Omental fat pad (tissue), 4 donors: ENCODE measurements at places on chromosomes 2 and 18.

DNA sequence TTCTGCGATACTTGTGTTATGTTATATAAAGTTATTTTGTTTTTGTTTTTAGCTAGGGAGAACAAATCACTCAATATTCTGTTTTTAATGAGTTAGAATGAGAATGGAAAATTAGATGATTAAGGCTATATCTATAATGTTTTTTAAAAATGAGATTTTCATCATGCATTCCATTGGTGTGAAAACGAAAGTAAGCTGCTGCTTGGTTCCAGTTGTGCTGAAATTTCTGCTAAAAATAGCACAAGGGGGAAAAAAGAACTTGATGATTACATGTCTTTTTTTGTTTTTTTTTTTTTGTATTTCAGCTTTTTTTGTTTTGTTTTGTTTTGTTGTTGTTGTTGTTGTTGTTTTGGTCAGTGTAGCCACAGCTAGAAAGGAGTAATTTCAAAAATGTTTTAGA, 242.6 kb upstream of the KCNJ3 start:
- DNase-seq = no peak

DNA sequence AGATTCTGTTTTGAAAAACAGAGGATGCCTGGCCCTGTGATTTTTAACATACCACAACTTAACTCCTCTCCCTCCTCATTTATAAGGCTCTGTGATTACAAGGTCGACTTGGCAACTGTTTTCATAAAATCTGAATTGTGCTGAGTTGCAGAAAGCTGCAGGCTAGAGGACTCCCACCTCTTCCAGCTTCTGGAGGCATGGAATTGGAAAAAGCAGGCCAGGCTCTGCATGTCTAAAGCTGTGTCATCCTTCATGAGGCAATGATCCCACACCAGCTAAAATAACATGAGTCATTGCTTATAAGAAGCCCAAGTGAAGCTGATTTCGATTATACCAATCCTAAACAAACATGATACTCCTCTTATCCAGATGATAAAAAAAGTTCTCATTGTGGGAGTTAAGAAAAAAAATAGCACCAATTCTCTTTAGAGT, 11.7 kb downstream of the ARHGAP28 start:
- no peak for DNase-seq

GRCh38 chr2:32064021-32064601, 755 bp downstream of the SPAST start:
- no peak for DNase-seq

DNA sequence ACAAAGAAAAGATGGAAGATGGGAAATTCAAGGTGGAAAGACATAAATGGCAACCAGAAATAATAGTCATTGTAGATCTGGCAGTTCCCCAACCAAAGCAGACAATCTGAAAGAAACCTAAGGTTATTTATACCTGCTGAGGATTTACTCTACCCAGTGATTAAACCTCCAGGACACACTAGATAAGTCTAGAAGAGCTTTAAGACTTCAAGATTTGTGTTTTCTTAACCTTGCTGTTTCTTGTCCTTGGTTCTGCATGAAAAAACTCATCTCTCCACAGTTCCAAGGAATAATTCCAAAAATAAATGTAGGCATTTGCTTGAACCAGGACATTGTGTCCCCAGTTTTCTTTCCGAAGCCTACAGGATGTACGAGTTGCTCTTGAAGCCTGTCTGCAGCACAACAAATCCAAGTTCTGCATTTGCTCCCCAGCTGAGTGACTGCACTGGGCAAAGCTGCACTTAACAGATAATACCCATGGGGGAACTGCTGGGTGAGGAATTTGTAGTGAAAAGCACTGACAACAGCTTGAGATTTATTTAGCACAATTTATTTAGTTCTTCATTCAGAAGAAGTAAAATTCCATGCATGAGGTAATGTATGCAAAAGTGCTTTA, 19.8 kb downstream of the DTNA start:
- no peak for DNase-seq

DNA sequence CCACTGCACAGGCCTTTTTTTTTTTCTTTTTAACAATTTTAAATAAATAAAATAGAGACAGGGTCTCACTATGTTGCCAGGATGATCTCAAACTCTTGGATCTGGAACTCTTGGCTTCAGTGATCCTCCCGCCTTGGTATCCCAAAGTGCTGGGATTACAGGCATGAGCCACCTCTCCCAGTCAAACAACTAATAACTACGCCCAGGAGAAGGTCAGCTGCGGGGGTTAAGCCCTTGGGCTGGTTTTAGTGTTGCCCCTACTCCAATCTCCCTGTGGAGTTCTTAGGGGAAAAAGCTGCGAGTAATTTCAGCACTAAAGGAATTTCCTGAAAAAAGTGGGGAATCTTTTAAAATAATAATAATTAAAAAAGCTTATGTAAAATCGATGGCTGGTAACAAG, 96.4 kb upstream of the XPO1 start:
- DNase-seq = no peak

DNA sequence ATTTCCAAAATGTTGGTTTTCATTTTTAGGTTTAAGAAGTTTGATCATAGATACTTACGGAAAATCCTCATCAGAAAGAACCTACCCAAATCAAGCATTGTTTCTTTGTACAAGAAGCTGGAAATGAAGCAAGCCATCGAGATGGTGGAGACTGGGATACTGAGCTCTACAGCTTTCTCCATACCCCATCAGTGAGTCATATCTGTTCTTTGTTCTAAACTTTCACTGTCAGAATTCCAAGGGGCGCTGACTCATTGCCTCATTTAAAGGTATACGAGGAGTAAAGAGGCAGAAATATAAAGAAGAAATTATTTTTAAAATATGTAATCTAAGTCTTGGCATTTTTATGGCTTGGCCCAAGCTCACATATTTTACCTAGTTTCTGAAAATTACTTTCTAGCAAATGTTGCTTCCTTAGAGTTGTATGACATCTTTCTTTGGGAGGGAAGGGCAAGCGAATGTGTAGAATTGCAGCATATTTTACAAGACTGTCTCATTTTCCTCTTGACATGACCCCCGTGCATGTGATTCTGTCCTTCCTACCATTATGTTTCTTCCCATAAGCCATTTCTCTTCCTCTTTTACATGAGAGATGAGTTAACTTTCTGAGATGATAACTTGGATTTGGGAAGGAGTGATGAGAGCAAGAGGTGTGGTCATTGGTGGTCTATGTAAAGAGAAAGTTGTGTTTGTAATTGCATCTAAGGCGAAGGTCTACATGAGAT, 41.2 kb downstream of the SLC9A4 start:
- peak; percentile 27 for DNase-seq

- DNase-seq = no peak
Measured at GRCh38 chr2:43307973-43308372, 81.6 kb upstream of the ZFP36L2 start.

DNA sequence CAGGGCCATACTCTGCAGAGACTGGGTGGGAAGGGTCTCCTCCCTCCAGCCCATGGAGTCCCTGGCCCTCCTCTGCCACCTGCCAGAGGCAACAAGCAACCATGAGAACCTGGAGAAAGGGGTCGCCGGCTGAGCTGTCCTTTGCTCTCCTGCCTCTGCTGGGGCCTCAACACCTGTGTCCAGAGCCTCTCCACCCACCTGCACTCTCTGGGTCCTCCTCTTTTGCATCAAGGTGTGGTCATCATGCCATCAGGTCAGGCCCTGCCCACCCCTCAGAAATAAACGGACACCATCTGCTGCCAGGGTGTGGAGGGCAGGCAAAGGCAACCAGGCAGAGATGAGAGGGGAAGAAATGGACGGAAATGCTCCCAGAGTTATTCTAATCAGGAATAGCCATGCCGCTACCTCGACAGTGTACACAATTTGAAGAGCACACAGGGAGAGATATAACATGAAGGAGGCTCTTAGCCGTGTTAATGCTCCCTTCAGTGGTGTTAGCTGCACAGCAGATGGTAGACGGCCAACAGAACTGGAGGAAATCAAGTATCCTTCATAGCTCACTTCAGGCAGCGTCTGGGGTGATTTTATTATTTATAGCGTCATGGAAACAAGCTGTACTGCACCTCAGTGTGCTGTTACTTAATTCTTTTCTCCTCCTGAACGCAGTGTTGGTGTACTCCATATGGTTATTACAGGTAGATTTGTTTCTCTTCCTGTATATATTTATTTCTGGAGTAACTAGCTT, 247.9 kb downstream of the TSN start:
- DNase-seq = no peak

DNA sequence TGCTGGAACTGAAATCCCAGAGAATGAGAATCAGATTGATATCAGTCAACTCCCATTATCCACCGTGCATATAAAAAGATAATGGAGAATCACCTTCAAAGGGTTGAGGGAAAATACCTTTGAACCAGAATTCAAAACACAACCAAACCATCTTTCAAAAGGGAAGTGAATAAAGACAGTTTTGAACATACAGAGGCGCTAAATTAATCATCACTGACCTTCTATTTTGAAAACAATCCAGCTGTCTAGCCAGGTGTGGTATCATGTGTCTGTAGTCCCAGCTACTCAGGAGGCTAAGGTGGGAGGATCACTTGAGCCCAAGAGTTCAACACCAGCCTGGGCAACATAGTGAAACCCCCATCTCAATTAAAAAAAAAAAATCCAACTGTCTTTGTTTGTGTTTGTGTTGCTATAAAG, 63.6 kb downstream of the TRABD2A start:
- no peak for DNase-seq

- no peak for DNase-seq
Measured at GRCh38 chr2:144012304-144012703, 507.6 kb downstream of the ZEB2 start.

- DNase-seq = no peak
Measured at GRCh38 chr18:70234667-70235459, 29.4 kb upstream of the RTTN start.

- DNase-seq = no peak
Measured at GRCh38 chr2:196407675-196408264, 231.7 kb upstream of the CCDC150 start.

GRCh38 chr18:10201659-10202058, 252.8 kb upstream of the APCDD1 start:
- no peak for DNase-seq

DNA sequence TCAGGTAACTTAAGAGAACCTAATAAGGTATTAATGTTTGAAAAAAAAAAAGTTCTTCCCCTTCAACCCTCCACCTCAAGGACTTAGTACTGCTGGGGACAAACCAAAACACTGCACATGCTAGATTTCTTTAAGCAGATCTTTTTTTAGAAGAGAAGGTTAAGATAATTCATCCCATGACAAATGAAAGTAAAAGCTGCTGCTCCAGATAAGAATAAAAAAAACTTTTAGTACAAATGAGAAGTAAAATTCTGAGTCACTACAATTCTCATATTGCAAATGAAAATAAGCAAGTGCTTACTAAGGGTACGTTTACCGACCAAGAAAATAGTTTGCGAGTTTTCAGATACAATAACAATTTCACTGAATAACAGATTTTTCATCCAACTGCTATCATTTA, 8.9 kb downstream of the STAM2 start:
- DNase-seq = no peak

DNA sequence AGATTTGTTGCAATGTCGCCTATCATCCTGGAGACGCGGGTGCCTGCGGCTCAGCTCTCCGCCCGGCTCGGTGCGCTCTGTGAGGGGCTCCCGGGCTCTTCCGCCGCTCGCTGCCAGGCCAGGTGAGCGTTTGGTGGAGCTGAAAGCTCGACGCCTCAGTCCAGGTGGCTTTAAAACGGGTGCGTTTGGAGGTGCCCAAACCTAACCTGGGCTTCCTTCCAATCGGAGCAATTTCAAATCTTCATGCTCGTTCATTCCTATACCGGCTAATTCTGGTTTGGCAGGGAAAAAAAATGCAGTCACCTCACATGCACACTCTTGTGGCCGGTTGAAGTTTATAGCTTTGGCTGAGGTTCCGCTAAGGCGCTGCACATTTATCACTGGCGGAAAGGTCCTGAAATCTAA, at the start of gene SLC16A14:
Gene SLC16A14 (minus strand): TSS at position 274 of the 405 bp plus-strand sequence. CDS start 9,572 bp downstream, outside the sequence.
- DNase-seq = no peak

DNA sequence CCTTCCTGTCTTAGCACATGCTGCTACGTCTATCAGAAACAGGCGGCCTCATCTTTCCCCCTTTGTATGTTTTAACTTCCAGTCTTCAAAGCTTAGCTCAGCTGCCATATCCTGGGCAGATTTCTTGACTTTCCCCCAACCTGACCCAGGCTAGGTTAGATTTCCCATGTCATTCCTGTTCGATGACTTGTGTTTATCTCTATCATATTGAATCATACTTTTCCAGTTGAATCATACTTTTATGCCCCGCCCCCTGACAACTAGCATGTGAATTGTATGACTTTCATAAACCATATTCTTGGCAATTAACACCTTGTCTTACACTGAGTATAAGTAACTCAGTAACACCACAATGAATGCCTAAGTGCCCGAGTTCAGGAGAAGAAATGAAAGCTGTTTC, 128.3 kb downstream of the CYRIA start:
- DNase-seq = no peak

- DNase-seq = no peak
Measured at GRCh38 chr2:189798312-189799029, 14.2 kb downstream of the PMS1 start.

DNA sequence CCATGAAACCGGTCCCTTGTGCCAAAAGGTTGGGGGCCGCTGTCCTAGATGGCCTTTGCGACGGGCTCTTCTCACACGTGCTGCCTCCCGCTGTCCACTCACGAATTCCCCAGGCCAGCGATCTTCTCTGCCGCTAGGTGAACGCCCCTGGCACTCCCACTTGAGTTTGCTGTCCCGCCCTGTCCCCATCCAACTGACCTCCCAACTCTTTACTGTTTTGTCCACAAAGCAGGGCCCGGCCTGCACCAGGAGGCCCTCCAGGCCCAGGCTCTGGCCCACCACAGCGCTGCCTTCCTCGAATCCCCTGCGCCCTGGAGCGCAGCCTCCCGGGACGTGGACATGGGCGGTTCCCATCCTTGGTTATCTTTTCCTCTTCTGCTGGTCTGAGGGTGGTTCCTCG, 69.7 kb upstream of the PXDN start:
- no peak for DNase-seq

- no peak for DNase-seq
Measured at GRCh38 chr2:115483666-115484065, 1041.2 kb downstream of the DPP10 start.

GRCh38 chr2:2823061-2823753, 492.1 kb upstream of the MYT1L start:
- no peak for DNase-seq

- no peak for DNase-seq
Measured at GRCh38 chr2:44244135-44244871, 31.0 kb upstream of the SLC3A1 start.

DNA sequence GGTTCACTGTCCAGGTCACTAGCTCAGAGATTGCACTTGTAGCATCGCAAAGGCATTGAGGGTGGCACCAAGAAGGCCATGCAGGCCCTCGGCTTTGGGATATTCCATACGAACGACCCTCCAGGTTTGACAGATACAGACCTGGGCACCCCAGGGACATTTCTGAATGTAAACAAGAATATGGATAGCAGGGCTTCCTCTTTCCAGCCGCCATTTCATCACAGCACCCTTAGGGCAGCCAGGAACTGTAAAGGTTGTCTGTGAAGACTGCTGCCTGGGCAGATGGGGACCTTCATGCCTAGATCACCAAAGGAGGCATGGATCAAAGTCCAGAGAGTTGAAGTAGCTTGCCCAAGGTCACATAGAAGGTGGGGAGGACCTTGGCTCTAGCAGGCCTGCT, 70.5 kb downstream of the ACTR2 start:
- DNase-seq = no peak
